ENCODE measurements at places on chromosomes 6 and 20. TPM values are rescaled to one million over a fixed set of nuclear protein-coding genes. Genes with fewer than 3 reads are reported as not detected.
A peak's percentile ranks its signal among the peaks of the same experiment; 100 is the strongest.

DNA sequence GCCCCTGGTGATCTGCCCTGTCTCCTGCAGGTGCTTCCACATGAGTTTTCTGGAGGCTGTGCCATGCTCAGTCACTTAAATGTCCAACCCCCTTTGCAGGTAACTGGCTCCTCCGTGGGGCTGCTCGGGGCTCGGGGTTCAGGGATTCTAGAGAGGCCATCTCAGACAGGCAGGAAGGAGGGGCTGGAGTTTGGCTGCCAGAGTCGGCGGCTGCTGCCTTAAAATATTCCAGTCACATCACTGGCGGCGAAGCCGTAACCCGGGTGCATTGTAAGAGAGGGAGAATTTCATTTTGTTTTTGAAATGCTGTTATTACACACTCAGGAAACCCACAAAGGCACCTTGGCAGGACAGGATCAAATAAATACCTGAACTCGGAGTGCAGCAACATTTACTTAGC lies 212.9 kb upstream of the PMEPA1 start:
- no peak for DNase-seq

DNA sequence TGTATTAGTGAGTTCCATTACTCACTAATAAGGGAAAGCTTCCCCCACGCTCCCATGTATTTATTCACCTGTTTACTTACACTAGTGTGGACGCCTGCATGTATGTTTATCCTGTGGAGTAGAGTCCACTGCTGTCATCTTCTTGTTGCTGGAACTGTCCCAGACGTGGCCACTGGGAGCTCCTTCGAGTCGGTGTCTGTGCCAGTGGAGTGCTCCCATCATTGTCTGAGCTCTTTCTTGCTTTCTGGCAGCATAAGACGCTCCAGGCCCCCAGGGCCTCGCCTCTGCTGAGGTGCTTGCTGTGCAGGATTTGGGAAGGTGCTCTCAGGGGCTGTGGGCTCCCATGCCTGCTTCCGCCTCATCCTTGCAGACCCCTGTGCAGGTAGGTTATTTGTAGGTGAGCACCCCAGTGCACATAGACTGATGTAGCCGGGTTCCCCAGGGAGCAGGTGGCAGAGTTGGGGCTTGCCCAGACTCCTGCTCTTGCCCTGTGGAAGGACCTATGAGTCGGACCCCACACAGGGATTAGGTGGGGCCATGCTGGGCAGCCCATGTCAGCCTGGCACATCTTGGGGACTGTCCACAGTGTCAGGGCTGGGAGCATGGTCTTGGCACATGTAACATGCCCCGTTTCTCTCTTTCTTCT lies 16.6 kb downstream of the PHACTR3 start:
- DNase-seq = no peak

DNA sequence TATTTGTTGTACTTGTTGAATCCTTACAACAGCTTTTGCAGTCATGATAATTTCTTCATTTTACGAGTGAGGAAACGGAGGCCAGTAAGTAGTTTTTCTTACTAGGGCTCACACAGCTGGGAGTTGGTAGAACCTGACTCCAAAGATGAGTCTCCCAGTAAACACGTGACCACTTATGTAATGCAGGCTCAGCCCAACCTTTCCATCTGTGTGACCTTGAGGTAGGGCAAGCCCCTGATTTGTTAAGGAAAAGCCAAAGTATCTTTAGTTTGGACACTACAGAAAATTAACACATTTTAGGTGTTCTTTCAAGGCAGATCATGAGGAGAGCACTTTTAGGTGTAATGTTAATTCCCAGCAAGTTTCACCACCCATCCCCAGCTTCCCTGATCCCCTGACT lies 111.3 kb downstream of the LRRC1 start:
- DNase-seq = no peak

DNA sequence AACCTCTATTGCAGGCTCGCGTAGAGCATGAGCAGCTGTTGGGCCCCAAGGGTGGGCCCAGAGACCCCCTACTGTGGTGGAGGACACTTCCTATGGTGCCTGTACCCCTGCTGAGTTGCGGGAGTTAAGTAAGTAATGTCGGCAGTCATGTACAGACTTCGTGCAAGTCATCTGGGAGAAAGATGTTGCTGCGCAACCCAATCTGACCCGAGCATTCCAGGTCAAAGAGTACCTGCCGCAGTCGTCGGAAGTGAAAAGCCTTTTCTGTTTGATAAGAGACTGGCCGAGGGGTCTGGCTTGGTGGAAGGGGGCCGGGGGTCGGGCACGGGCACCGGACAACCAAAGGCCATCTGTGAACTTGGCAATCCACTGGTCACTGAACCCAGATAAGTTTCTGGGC lies 44.3 kb downstream of the OR2B6 start:
- no peak for DNase-seq

DNA sequence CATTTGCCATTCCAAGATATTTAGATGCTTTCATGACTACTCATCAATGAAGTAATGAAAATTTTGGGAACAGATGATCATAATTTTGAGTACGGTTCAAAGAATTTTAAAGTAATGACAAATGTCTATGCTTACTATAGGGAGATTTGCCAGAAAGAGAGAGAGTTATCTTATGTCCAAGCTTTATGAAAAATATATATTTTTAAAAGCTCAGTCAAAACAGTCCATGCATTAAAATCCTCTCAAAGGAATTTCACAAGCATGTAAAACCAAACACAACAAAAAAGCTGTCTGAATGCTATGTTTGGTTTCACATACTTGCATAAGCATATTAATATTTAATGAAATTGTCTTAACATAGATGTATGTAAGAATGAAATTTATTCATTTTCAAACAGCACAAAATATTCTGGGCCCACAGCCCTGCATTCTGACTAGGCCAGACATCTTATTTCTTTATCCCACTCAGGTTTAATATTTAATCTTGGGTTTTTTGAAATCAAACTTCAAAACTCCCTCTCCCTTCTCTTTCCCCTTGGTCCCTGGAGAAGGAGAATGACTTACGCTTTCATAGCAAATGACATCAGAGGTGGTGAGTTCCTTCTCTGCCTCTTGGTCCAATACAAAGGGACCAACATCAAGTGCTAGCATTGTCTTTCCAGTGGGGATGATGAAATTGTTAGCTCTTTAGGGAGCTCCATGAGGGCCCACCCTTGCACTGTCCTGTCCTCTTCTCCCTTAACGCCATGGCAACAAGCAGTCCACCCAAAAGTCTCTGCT lies 94.2 kb downstream of the ADAT2 start:
- DNase-seq = no peak

GRCh38 chr20:32356622-32357374 lies 1.3 kb upstream of the ASXL1 start:
- DNase-seq = no peak

The STMN3 gene
- 101 TPM for total RNA-seq

GRCh38 chr6:19231878-19232561 lies 605.1 kb upstream of the ID4 start:
- DNase-seq = no peak

- DNase-seq = peak; percentile 90
Observed at GRCh38 chr20:63009045-63009961, 2.5 kb upstream of the BHLHE23 start.

GRCh38 chr20:58586565-58587093 lies 64.5 kb upstream of the STX16 start:
- DNase-seq = no peak

The HS3ST5 gene
- total RNA-seq = 0.25 TPM
